ENCODE measurements at places on chromosomes 13 and 19.

GRCh38 chr19:7763696-7764095 is 653 bp downstream of the CLEC4M start:
- DNase-seq = no peak

GRCh38 chr19:10517760-10518443 is 655 bp upstream of the S1PR5 start:
- no peak for DNase-seq

DNA sequence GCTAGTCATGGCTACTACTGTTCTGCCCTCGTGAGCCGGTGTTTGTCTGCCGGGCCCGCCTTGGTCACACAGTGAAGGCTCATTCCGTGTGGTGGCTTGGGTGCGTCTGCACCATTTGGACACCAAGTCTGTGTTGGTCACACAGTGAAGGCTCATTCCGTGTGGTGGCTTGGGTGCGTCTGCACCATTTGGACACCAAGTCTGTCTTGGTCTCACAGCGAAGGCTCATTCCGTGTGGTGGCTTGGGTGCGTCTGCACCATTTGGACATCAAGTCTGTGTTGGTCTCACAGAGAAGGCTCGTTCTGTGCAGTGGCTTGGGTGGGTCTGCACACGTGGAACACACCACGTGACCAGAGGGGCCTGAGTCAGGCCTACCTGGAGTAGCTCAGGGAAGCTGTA is 29.0 kb upstream of the DCUN1D2 start:
- DNase-seq = no peak

GRCh38 chr19:17835182-17836006 is 12.4 kb downstream of the JAK3 start:
- no peak for DNase-seq

GRCh38 chr19:35023428-35023827 is 6.8 kb upstream of the SCN1B start:
- no peak for DNase-seq

- no peak for DNase-seq
Observed at GRCh38 chr13:40345654-40346372, 320.6 kb downstream of the FOXO1 start.

DNA sequence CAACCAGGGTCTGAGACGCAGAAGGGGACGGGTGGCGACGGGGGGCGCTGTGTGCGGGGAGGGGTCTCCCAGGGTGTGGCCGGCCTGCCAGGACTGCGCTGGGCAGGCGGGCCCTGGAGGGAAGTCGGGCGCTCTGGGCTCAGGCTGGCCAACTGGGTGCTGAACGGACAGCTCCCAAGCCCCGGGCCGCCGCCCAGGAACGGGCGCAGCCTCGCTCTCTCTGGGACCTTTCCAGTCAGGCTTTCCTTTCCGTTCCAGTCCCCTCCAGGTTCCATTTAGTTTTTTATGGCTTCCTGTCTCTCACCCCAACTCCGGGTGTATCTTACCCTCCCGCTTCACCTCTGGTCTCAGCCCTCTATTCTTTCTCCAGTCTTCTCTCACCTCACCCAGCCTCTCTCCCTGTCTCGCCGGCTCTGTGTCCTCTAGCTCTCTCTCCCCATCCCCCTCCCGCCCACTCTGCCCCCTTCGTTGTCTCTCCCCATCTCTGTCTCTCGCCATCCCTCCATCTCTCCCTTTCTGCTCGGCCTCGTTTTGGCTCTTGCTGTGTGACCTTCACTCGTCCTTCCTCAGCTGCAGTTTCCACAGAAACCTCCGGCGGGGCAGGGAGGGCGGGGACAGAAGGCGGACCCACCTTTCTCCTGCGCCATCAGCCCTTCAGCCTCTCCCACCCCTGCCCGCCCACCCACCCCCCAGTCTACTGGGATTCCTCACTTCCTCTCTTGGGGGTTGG is 3.3 kb upstream of the ATP1A3 start:
- DNase-seq = peak; percentile 28

DNA sequence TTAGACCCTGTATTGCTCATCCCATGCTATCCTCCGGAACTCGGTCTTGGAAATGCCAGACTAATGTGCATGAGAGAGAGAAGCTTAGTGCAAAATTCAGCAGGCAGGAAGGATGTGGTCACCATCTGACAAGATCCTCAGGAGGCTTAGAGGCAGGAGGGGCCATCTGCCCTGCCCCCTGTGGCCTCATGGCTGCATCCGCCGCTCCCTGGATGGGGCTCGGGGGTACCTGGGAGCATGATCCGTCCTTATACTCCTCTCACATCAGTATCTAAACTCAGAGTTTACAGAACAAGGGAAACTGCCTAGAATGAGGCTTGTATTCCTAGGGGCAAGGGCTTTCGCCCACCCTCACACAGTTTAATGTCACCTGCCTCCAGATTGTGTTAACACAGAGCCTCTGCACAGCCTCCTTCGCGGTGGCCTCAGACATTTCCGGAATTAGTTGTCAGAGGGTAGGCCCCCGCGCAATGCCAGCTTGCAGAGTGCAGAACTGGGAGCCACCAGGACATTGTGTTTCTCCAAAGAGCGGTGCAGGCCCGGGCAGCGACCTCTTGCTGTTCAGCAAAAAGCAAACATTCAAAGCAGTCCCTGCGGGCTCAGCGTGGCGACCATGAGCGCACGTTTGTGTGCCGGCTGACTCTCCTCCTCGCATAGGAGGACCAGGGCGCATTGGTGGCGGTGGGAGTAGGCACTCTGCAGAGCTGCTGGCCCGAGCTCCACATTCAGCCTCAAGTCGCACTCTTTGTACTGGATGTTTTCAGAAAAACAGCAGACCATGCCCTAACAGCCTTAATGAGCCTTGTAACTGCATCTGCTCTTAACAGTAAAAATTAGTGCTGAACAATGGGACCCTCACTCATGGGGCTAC is 39.1 kb downstream of the GPR12 start:
- peak; percentile 37 for DNase-seq

GRCh38 chr19:8387688-8388611 is 2.2 kb upstream of the RAB11B start:
- DNase-seq = no peak

GRCh38 chr13:75946536-75947284 is 310.6 kb downstream of the LMO7 start:
- DNase-seq = no peak

GRCh38 chr19:38004521-38005223 is 97.7 kb downstream of the SIPA1L3 start:
- peak; percentile 10 for DNase-seq

GRCh38 chr13:25237083-25237482 is 50.2 kb downstream of the MTMR6 start:
- no peak for DNase-seq

GRCh38 chr13:99346335-99347042 is 39.3 kb upstream of the GPR183 start:
- no peak for DNase-seq

DNA sequence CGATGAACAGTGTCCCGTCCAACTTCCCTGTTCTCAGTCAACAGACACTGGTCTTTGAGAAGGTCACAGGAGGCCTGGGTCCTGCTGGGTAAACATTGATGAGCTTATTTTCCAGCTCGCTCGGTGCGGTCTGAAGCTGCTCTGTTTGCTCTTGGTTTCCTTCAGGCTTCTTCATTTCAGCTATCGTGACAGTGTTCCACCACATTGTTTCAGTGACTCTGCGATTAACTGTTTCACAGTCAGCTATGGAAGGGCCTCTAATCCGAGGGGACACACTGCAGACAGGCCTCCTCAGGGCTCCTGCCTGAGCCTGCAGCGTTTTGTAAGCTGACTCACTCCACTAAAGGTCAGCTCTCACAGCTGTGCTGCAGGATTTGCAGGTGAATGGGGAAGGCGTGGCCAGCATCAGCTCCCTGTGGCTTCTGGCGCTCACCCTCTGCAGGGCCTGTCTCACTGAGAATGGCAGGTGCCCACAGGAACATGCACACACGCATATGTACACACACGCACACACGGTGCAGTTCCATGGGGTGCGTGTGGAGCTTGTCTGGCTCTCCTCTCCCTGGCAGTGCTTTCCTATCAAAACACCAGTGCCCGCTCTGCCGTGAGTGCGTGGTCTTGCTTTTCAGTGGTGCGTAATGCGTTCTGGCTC is 62.9 kb upstream of the MCF2L start:
- DNase-seq = no peak

GRCh38 chr19:658916-659839 is 3.8 kb downstream of the RNF126 start:
- peak; percentile 72 for DNase-seq

DNA sequence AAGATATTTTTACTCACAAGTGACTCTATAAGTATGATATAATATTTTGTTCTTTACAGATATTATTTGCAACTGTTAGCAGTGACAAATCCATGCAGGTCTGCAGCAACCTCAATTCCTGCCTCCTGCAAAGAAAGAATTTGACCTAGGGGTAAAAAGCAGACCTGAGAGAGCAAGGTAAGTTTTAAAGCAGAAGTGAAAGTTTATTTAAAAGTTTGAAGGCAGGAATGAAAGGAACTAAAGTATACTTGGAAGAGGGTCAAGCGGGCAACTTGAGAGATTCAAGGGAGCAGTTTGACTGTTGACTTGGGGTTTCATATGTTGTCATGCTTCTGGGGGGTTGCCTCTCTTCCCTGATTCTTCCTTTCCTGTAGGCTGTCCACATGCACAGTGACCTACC is 520.1 kb upstream of the PCDH20 start:
- DNase-seq = no peak

- DNase-seq = no peak
Observed at GRCh38 chr19:51246164-51246552, 4.7 kb upstream of the SIGLECL1 start.

- DNase-seq = peak; percentile 34
Observed at GRCh38 chr13:23753458-23753857, 135.7 kb downstream of the MIPEP start.

Data from CD4-positive, alpha-beta T cell treated with Interleukin-2 at 100 ng/mL for 4 hours (primary cell).